ENCODE measurements at places on chromosomes 16 and 17. TPM values are rescaled to one million over a fixed set of nuclear protein-coding genes. Genes with fewer than 3 reads are reported as not detected.
A peak's percentile ranks its signal among the peaks of the same experiment; 100 is the strongest.

The DNAI2 gene
- not detected for total RNA-seq

The FLYWCH2 gene
- total RNA-seq, result 34.7 TPM

The FCSK gene
- 11.5 TPM for total RNA-seq

The KRTAP1-1 gene
- not detected for total RNA-seq

The GP1BA gene
- total RNA-seq, result not detected

- DNase-seq, result peak; percentile 87
Measured at GRCh38 chr17:58692239-58693055, at the start of gene RAD51C. RAD51C (plus strand) TSS chr17:58692602; CDS start chr17:58692644, 42 bp downstream.

DNA sequence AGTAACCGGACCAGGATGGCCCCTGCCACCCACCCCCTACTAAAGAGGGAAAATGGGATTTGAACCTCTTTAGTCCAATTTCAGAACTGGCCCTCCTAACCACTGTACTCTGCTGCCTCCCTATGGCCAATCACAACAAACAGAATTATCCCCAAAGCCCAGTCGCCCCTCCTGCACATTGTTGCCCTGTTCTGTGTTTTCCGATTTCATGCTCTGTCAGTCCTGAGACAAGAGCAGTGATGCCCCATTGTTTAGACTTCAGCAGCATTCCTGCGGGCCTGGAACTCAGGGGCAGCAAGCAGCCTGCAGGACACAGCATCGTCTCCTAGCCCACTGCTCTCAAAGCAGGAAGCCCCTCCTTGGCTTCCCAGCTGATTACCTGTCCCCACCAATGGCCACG is 20.5 kb upstream of the KLHL11 start:
- DNase-seq, result no peak

DNA sequence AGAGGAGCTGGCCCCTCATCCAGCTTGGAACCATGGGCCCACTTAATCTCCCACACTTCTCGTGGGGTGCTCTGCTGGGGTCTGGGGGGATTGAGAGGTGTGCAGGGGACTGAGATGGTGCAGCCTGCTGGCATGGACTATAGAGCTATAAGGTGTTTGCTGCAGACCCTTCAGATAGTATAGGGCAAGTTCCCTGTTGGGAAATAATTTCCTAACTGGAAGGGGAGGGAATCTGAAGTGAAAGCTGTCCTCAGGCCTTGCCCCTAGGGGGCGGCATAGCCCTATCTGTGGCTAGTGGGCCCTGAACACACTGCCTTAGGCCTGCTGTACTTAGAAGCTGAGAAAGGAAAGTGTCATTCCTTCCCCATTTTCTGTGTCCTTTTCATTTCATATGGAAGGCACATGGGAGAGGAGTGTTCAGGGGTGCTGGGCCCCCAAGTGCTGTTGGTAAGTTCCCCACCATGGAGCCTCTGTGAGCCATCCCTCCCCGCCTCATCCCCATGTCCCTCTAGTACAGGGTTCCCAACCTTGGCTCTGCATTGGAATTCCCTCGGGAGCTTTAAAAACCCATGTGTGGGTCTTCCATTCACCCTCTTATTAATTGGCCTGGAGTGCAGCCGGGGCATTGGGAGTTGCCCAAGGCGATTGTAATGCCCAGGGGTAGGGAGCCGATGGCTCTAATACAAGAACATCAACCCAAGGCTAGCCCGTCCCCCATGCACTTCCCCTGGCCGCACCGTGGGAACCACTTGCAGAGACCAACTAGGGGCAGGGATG is 19.7 kb downstream of the GOSR2 start:
- DNase-seq, result no peak

- no peak for DNase-seq
Measured at GRCh38 chr16:13029786-13030185, 128.4 kb downstream of the SHISA9 start.

All from chondrocyte (in vitro differentiated cells).